ENCODE measurements at places on chromosomes 3 and 15. TPM values are rescaled to one million over a fixed set of nuclear protein-coding genes. Genes with fewer than 3 reads are reported as not detected.
A peak's percentile ranks its signal among the peaks of the same experiment; 100 is the strongest.

- DNase-seq, result no peak
Observed at GRCh38 chr3:154244644-154245043, 79.6 kb downstream of the DHX36 start.

The DNAH12 gene
- total RNA-seq, result 0.05 TPM

The PLD1 gene
- 31.5 TPM for total RNA-seq

DNA sequence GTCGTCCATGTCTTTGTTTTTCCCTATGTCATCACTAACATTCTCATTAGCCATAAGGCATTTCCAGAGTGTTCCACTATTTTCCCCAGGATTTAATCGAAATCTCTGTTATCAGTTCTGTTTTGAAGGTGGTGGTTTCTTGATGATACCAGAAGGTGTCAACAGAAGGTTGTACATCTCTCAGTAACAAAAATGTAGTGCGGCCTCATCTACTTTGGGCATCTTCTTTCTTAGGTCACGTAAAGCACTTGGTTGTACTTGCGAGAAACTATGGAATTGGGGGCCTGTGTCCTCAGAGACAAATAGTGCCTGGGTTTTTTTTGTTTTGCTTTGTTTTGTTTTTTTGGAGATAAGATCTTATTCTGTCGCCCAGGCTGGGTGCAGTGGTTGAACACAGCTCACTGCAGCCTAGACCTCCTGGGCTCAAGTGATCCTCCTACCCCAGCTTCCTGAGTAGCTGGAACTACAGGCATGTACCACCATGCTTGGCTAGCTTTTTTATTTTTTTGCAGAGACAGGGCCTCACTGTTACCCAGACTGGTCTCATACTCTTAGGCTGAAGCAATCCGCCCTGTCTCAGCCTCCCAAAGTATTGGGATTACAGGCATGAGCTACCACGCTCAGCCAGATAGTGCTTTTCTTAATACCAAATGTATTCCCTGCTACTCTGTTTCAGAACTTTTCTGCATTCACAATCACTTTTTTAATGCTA, 61.2 kb upstream of the FURIN start:
- no peak for DNase-seq

- DNase-seq, result no peak
Observed at GRCh38 chr15:68769702-68770101, 51.0 kb downstream of the ANP32A start.

The PCSK6 gene
- total RNA-seq, result 398 TPM

GRCh38 chr3:182621435-182622240, 171.7 kb upstream of the ATP11B start:
- DNase-seq, result no peak

- no peak for DNase-seq
Observed at GRCh38 chr15:63909819-63910437, 76.2 kb upstream of the HERC1 start.

The PLA2G4D gene
- not detected for total RNA-seq

The GATM gene
- 1,079 TPM for total RNA-seq

DNA sequence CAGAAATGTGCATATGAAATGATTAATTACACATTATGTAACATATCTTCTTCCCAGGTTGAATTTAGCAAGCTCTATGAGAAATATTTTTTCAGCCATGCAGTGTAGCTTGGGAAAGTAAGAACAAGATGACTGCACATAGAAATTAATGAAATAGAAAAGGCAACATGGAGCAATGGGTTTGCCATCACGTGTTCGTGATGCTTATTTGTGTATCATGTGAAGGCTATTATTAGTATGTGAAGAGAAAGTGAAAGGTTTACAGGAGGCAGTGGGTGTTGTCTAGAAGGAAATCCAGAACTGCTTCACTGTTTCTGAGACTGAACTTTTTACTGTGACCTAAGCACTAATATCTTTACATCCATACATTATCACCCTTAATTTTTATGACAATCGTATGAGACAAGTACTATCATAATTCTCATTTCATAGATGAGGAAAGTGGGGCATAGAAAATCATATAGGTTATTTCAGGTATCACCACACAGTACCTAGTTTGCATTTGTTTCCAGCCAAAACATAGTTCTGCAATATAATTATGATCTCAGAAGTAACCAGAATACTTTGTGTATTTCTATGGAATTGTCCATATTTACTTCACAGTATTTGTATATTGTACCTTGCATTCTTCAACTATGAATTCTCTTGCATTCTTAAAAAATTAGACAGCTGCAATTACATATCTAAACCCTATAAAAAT, 14.9 kb downstream of the SERPINI1 start:
- no peak for DNase-seq

GRCh38 chr3:127710155-127710941, 37.6 kb downstream of the ABTB1 start:
- DNase-seq, result no peak

- no peak for DNase-seq
Observed at GRCh38 chr3:132222868-132223538, 94.2 kb upstream of the ACP3 start.

DNA sequence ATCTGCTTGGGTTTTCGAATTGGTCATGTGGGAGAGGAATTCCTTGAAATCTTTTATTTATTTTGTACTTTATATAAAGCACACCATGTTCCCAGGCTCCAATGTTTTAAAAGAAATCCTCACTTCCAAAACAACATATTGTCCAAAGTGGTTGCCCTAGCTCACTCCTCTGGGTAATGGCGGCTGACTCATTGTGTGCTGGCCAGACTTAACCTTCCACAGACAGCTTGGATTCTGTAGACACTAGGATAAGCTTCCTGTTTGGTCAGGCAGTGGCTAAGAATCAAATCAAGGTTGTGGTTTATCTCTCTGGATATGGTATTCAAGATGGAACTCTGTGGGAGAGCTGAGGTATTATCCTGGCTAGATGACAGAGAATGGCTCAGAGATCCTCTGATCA, 55.8 kb upstream of the FAM98B start:
- DNase-seq, result no peak

The ADPGK gene
- total RNA-seq, result 35.5 TPM

DNA sequence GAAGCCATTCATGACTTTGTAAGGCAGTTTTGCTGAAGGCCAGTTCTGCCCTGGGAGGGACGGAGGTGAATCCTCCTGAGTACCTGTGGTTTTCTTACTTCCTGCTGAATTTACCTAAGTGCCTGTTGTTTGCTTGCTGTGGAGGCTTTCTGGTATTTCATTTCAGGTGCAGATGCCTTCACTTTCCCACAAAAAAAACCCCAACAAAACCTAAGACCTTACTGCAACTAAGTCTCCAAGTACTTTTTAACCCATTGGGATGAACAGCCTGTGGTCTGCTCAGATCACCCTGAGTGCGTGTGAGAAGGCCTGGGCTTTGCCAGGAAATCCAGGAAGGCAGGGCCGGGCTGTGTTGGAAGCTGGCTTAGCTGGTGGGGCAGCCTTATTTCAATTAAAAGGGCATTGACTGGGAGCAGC, 65.3 kb downstream of the IGF1R start:
- DNase-seq, result no peak

- peak; percentile 38 for DNase-seq
Observed at GRCh38 chr3:40924559-40925141, 274.7 kb upstream of the CTNNB1 start.

The GOLGA8O gene
- 4.4 TPM for total RNA-seq

DNA sequence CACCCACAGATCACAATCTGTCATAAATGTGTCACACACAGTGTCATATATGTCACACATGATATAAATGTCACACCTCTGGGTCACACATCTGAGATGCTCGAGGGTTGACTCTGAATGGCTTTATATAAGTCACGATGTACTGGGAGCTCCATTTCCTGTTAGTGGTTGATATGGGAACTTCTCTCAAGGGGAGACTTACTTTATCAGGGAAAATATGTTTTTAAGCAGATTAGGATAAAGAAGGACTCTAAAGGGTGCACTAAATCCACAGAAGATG, 83.9 kb upstream of the MEF2A start:
- no peak for DNase-seq

DNA sequence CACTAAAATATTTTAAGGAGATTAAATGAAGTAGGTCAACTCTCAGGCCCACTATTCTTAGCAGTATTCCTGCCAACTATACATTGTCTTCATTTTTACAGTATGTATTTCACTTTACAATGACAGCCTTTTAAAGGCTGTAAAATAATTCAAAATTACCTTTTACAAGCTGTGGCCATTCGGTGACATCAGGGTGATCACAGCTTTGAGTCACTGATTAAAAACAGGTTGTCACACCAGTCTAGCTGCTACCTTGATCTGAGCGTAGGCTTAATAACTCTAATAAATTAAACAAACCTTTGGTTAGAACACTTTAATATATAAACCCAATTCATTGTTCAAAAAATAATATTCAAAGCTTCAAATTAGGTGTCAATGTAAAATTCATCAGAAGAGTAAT, 29.9 kb downstream of the UBE3A start:
- DNase-seq, result no peak

- DNase-seq, result no peak
Observed at GRCh38 chr3:157475921-157476414, 27.2 kb downstream of the VEPH1 start.

- DNase-seq, result no peak
Observed at GRCh38 chr15:48395521-48396011, 64.3 kb downstream of the DUT start.

- no peak for DNase-seq
Observed at GRCh38 chr3:8834974-8835373, 65.6 kb upstream of the OXTR start.

DNA sequence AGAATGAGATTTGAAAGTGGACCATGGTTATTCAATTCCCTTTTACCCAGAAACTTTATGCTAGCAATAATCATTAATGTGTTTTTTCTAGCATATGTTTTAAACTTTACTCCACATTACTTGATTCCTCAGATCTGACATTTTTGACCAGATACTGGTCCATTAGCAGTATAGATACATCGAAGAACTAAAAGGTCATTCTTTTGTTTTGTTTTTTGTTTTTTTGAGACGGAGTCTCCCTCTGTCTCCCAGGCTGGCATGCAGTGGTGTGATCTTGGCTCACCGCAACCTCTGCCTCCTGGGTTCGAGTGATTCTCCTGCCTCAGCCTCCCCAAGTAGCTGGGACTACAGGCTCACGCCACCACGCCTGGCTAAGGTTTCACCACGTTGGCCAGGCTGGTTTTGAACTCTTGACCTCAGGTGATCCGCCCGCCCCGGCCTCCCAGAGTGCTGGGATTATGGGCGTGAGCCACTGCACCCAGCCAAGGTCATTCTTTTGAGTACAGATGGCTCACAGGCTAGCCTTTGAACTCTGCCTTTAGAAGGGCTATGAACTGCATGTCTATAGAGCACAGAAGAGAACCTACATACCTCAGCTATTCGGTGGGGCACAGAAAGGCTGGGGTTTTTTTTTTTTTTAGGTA, 28.6 kb downstream of the CHP1 start:
- peak; percentile 49 for DNase-seq

GRCh38 chr3:160580938-160581337, 15.6 kb upstream of the KPNA4 start:
- DNase-seq, result no peak

DNA sequence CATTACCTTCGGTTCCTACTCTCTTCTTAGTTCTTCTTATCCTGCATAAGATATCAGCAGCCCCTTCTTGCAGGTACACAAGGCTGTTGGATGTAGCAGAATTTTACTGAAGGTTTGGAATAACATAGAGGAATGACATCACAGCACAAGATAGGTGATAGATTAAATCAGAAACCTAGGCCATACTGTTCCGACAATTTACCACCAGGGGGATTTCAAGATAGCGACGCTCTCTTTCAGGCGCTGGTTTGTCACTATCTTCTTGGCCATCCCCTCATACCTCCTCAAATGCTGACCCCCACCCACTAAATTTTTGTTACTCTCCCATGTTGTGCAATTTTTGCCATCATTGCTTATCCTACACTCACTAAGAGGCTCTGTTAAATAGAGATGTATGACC, 3.5 kb downstream of the SIDT1 start:
- DNase-seq, result no peak

DNA sequence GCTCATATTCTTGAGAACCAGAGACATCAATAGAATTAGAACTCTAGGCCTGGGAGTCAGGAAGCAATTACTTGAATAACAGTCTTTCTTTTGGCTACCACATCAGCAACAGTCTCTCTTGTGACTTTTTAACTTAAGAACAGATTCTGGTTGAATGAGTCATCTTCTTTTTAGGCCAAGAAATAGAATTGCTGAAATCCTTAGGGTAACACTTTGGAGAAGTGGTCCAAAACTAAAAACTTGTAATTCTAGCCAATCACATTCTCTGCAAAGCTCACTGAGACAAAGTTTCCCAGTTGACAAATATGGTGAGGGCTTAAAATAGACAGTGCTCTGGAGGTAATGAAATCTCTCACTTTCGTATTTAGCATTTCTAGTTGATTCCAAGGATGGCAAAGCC, 238.0 kb downstream of the SHOX2 start:
- no peak for DNase-seq

The FRMD5 gene
- 0.25 TPM for total RNA-seq

DNA sequence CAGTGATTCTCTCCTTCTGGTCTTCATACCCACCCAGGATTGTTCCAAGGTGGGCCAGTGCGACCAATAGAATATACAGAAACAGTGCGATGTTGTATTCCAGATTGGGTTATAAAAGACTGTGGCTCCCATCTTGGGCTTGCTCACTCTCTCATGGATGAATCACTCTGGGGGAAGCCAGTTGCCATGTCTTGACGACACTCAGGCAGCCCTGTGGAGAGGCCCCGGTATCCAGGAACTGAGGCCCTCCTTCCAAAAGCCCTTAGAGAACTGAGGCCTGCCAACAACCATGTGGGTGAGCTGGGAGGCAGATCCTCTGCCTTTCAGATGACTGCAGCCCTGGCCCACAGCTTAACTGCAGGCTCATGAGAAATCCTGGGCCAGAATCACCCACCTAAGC, 57.2 kb downstream of the SH3GL3 start:
- no peak for DNase-seq

DNA sequence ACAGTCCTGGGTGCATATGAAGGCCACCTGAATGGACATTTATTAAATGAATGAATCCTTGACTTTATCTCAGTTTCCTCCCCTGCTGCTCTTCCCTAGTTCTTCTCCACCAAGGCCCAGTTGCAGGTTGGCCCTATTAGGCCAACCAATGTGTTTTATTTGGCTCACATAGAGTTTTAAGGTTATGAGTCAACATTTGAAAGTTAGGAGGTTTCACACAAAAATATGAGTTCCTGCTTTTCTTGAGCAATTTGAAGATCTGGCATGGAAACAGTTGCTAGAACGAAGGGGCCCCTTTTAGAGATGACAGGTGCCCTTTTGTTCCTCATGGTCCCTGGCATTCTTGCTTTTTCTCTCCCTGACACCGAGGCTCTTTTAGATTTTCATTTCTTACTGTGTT, 83.0 kb upstream of the PDZRN3 start:
- no peak for DNase-seq

The SCN5A gene
- total RNA-seq, result not detected

DNA sequence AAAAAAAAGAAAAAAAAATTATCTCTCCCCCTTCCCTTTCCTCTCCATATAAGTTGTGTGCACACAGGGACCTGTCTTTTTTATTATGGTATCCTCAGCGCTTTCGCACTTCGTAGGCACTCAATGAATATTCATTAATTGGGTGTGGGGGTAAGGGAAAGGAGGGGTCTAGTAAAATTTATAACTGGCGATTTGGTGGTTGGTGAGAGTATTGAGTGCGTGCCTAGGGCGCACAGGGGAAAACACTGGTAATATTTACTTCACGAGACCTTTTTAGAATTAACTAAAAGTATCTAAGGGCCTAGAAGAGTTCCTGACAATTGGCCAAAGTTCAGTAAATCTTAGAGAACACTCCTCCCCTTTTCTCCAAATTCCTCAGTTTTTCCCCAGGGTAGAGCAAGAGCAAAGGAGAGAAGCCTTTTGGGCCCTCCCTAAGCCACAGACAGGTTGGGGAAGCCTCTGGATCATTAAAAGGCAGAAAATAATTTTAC, 25.7 kb downstream of the TYRO3 start:
- DNase-seq, result no peak

GRCh38 chr15:62665449-62665848, 377.1 kb upstream of the TPM1 start:
- DNase-seq, result no peak

The TMEM207 gene
- not detected for total RNA-seq

All from liver (tissue), 10 donors.